Renal cortical epithelial cell (primary cell): ENCODE measurements at places on chromosomes 12 and 14. TPM values are rescaled to one million over a fixed set of nuclear protein-coding genes. Genes with fewer than 3 reads are reported as not detected.

GRCh38 chr14:23365036-23365731, at the start of gene EFS:
Gene EFS, minus strand, starts transcription at chr14:23365172. Its CDS starts 147 bp downstream, at chr14:23365025.
- no peak for DNase-seq

- peak; percentile 18 for DNase-seq
Observed at GRCh38 chr12:19561411-19561961, 122.2 kb downstream of the AEBP2 start.

DNA sequence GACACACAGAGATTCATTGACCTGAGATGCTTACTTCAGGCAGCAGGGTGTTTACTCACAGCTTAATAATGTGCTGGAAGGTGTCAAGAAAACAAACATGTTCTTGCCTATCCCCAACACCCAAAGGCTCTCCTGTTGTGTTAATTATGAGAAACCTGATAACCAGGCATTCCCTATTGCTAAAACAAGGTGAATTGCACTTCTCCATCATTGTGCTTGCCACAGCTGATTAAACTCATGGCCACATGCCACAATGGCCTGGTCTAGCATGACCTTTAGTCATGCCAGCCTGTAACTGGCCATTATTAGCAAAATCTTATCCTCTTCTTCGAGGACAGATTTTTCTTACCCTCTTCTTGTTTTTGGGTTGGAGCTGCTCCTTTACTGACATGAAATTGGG, 21.4 kb downstream of the SMOC1 start:
- no peak for DNase-seq

Gene CPNE6
- total RNA-seq: not detected in 2 replicates

DNA sequence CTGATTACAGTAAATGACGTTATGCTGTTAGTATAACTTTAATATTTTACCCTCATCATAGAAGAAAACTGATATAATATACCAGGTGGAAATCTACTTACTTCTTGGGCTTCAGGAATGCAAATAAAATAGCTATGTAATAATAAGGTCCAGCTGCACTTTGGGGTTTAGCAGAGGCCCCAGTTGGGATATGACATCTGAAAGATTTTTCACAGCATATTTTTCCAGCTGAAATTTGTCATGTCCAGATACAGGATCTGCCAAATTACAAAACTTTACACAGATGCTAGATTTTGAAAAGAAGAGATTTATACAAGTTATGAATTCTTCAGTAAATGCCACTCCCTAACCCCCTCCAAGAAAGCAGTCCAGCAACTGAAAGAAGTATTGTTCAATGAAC, 29.2 kb upstream of the DCN start:
- DNase-seq: no peak

DNA sequence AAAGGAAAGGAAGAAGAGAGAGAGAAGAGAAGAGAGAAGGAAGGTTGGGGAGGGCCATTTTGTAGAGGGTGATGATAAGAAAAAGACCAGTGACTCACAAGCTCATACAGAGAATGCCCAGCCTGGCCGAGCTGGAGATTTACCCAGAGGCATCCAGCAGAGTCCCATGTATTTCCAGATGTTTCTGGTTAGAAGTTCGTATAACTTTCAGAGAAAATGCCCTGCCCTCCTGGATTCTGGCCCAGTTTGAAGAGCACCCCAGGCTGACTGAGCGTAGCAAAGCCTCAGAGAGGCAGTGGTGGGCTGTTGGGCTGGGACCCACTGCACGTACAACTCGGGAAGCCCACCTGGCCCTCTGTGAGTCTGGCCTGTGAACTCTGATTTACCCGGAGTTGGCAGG, 221.8 kb downstream of the SLC41A2 start:
- DNase-seq: no peak

GRCh38 chr12:64452559-64453329, 824 bp downstream of the TBK1 start:
- DNase-seq: peak; percentile 93

- DNase-seq: no peak
Observed at GRCh38 chr14:104462651-104463630, 116.6 kb upstream of the C14orf180 start.

GRCh38 chr14:97415907-97416306, 618.7 kb downstream of the VRK1 start:
- no peak for DNase-seq

Gene CAPZA3
- not detected in 2 replicates for total RNA-seq
